ENCODE measurements at places on chromosomes 5 and 9.

- no peak for DNase-seq
These were observed 131.1 kb downstream of the OLFM1 start for GRCh38 chr9:135218331-135219225.

DNA sequence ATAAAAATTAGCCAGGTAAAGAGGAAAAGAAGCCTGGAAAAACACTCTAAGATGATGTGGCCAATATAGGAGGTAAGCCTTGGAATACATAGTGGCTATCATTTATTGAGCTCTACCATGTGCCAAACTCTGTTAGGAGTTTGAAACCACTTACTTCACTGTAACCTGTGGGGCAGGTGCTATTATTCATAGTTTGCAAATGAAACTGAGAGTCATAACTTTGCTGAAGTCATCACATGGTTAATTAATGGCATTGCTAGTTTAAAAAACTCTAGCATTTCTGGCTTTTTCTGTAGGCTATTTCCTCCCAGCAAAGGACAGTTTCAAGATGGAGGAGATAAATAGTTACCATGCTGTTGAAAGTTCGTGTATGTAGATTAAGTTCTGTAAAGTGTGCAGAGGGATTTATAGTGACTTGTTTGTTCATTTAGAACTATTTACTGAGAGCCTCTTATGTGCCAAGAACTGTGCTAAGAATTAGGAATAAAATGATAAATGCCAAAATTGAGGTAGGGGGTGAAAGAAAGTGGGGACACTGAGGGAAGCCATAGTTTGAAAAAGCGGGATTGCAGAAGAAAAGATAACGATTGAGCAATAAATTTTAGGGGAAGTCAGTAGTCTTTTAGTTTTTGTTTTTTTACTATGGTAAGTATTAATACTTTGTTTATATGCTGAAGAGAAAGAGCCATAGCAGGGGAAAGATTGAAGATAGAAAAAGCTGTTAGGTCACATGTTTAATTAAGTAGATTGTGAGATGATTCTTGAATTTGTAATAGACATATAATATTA is 57.2 kb downstream of the WDR70 start:
- DNase-seq = no peak

GRCh38 chr9:128420651-128421481 is at the start of gene CERCAM:
Gene CERCAM, plus strand, starts transcription at chr9:128420857. Its CDS starts 21 bp downstream, at chr9:128420878.
- DNase-seq = no peak

DNA sequence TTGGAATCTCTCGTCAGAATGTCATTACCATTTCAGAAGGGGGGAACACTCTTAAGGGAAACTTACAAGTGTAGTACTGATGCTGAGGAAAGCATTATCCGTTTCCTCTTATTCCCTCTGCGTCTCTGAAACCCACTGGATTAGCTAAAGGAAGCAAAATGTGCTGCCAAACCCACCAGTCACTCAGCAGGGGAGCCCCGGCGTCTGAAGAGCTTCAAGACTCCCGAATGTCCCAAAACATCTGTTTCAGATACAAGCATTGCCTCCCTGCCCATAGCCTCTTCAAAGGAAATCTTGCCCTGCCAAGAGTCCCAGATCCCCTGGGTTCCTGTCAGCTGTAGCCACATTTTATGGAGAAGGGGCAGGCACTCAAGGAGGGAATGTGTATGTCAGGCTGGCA is 1.0 kb upstream of the HCN1 start:
- peak; percentile 92 for DNase-seq

- no peak for DNase-seq
These were observed 10.7 kb downstream of the GSN start for GRCh38 chr9:121278477-121279261.

DNA sequence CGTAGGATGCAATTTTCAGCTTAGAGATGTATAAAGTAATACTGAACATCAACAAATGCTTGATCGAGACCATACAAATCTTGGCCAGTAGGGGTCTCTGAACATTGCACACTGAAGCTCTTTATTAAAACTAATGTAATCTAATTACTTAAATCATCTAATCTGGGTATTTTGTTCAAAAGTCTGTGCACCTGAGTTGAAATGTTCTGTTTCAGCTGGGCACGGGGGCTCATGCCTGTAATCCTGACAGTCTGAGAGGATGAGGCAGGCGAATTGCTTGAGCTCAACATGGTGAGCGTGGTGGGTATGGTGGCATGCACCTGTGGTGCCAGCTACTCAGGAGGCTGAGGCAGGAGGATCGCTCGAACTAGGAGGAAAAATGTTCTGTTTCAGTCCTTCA is 41.0 kb downstream of the ESM1 start:
- no peak for DNase-seq

DNA sequence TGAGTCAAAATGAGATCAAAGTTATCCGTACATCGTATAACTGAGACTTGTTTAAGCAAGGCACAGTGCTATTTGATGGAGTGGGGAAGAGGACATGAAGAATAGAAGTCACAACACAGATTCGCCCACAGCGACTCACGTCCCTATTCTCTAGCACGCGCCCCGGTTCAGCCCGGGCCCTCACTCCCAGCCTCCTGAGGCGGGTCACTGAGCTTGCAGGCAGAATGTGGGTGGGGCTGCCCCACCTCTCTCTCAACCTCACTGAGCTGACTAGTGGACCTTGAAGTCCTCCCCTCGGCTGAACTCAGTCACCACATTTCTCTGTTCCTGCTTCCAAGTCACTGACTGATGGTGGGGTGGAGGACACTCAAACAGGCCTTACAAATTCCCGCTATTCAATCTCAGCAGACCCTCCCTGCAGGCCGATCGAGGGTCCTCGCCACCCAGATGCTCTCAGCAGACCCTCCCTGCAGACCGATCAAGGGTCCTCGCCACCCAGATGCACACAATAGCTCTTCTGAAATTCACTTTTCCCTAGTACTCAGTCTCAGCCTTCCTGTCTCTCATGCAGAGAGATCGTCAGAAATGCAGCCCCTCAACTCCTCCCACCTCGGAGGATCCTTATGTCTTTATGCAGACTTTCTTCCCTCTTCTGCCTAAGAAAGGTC is 12.9 kb downstream of the GLDC start:
- DNase-seq = no peak

DNA sequence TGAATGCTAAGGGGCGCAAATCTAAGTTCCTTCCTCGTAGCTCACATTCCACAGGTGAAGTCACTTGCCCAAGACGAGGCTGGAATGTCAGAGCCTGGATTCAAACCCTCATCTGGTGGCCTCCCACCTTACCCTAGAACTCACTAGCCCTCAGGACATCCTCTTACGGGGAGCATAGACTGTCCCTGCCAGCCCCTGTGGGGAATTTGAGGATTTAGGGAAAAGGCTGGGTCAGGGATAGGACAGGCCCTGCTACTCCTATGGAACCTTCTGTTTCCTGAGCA is 45.0 kb downstream of the IRF1 start:
- DNase-seq = no peak

All from NCI-H524 treated with DMSO at 0.1 percent for 48 hours (cell line).